ENCODE measurements at places on chromosomes 4 and X. TPM values are rescaled to one million over a fixed set of nuclear protein-coding genes. Genes with fewer than 3 reads are reported as not detected.

The SAGE1 gene
- not detected for total RNA-seq

The SORCS2 gene
- not detected for total RNA-seq

The MAGEA2 gene
- not detected for total RNA-seq

The DGKK gene
- not detected for total RNA-seq

The CACNA1F gene
- total RNA-seq: 0.31 TPM

The TACR3 gene
- not detected for total RNA-seq

The FOXO4 gene
- total RNA-seq: 7.2 TPM

The IRS4 gene
- total RNA-seq: 0.06 TPM

The OTUD6A gene
- not detected for total RNA-seq

The CYBB gene
- total RNA-seq: not detected

The MAOB gene
- total RNA-seq: not detected

The RAB41 gene
- total RNA-seq: not detected

The SLC6A14 gene
- total RNA-seq: not detected

The CT45A1 gene
- total RNA-seq: not detected

The GRIA2 gene
- total RNA-seq: not detected

The TBX22 gene
- total RNA-seq: not detected

The FRG2 gene
- total RNA-seq: under 0.01 TPM

The REPS2 gene
- total RNA-seq: 1.1 TPM

The LONRF3 gene
- total RNA-seq: 2.3 TPM

The CAPN6 gene
- total RNA-seq: not detected

The SNCA gene
- 49.5 TPM for total RNA-seq

The SYP gene
- total RNA-seq: 0.31 TPM

The MAGEA3 gene
- total RNA-seq: not detected

The CC2D2A gene
- 6.5 TPM for total RNA-seq

The PABPC5 gene
- total RNA-seq: 0.49 TPM

The AKAP14 gene
- not detected for total RNA-seq

The LINC00632 gene
- 0.49 TPM for total RNA-seq

The TMEM271 gene
- total RNA-seq: not detected

The CXCL3 gene
- 1.1 TPM for total RNA-seq

The BST1 gene
- total RNA-seq: 154 TPM

The ATP6AP2 gene
- 69.3 TPM for total RNA-seq

The CTAG2 gene
- total RNA-seq: not detected

The IRAK1 gene
- 57.6 TPM for total RNA-seq

The SCML2 gene
- total RNA-seq: 2.5 TPM

The TLR1 gene
- 1.7 TPM for total RNA-seq

The PIR gene
- 81.3 TPM for total RNA-seq

The SSX2B gene
- not detected for total RNA-seq

The L1CAM gene
- total RNA-seq: 0.16 TPM

The MAGIX gene
- total RNA-seq: 0.32 TPM

The ASMT gene
- not detected for total RNA-seq

The MSMO1 gene
- 120 TPM for total RNA-seq

The ITIH6 gene
- not detected for total RNA-seq

The ALAS2 gene
- total RNA-seq: not detected

The ADH1B gene
- total RNA-seq: 0.32 TPM

The EDA gene
- 0.94 TPM for total RNA-seq

The ODAM gene
- not detected for total RNA-seq

The PCYT1B gene
- total RNA-seq: not detected

The S100P gene
- total RNA-seq: 0.06 TPM

All from bladder microvascular endothelial cell (primary cell).